ENCODE measurements at places on chromosomes 11 and 22. TPM values are rescaled to one million over a fixed set of nuclear protein-coding genes. Genes with fewer than 3 reads are reported as not detected.

CRYBB3 gene
- not detected for polyA plus RNA-seq

PATE2 gene
- not detected for polyA plus RNA-seq

DNA sequence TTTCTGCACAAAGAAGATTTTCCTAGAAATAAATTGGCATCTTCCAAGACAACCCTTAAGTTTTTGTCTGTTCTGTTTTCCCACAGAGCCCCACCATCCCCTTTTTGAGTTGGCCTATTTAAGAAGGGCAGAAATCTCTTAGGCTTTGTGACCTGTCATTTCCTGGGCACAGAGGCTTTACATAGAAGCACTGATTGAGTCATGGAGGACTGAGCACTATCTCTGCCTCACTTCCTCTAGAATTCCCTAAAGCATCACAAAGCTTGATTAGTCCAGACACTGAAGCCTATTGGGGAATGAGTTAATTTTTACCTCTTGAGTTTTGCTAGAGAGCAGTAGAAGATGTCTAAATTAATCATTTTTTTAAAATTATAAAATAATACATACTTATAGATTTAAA lies 25.4 kb downstream of the TRIM44 start:
- DNase-seq, result no peak

- no peak for DNase-seq
Measured at GRCh38 chr11:18768472-18768901, 23.1 kb downstream of the PTPN5 start.

GRCh38 chr11:116057000-116057399 lies 552.8 kb upstream of the CADM1 start:
- no peak for DNase-seq

- peak; percentile 88 for DNase-seq
Measured at GRCh38 chr11:123473941-123474677, 44.0 kb downstream of the GRAMD1B start.

DNA sequence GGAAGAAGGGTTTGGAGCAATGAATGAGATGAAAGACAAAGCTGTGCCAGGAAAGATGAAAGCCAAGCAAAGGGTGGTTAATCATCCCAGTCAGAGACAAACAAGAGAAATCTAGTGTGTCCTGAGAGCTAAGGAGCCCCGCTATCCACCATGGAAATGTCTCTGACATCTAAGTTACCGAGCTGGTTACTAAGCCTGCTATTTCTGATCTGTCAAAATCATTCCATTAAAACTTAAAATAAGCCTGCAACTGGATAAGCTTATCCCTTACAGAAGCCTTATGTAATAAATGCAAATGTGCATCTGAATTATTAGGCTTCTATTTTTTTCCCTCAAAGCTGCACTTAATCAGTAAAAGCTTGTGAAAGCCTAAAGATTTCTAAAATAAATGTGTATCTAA lies 22.1 kb upstream of the SESN3 start:
- DNase-seq, result no peak

Data from BJ (cell line).